WERI-Rb-1 (cell line): ENCODE measurements at places on chromosomes 3 and 15.
A peak's percentile ranks its signal among the peaks of the same experiment; 100 is the strongest.

GRCh38 chr15:57761562-57761961, 55.0 kb downstream of the POLR2M start:
- no peak for DNase-seq

GRCh38 chr3:123158899-123159390, 42.8 kb upstream of the SEC22A start:
- no peak for DNase-seq

DNA sequence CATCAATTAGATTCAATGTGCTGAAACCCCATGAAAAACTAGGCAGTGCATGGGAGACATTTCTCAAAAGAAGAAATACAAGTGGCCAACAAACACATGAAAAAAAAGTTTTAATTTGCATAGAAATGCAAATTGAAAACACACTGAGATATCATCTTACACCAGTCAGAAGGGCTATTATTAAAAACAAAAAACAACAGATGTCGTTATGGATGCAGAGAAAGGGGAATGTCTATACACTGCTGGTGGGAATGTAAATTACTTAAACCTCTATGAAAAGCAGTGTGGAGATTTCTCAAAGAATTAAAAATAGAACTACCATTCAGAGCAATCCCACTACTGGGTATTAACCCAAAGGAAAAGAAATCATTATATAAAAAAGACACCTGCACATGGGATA, 98.7 kb downstream of the CCNL1 start:
- no peak for DNase-seq

DNA sequence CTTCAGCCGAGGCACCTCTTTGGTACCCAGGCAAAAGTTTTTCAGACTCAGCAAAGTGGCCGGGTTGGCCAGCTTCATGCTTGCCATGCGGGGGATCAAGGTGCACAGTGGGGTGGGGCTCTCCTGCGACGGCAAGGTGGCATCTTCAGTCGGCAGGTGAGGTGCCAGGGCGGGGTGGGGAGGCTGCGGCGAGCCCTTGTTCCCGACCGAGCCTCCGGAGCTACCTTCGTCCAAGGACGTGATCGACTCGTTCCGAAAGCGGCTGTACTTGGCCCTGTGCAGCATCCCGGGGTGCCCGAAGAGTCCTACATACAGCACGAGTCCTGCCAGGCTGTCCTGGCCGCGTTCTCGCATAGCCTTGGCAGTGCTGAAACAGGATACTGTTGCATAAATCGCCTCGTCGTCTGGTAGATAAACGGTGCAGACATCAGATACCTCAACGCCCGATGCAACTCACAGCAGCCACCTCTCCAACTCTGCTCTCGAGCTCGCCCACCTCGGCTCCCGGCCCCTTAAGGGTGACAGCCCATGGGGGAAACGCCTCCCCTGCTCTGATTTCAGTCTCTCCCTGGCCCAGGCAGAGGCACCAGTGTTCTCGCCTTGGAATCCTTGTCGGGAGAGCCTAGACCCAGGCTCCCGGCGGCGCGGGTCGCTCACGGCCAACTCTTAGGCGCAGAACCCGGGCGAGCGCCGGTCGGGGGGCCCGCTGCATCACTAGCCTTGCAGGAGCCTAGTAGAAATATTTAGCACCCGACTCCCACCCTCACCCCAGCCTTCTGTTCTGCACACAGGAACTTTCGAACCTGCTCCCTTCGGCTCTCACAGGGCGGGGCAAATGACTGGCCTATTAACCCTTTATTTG, 826 bp downstream of the SHC4 start:
- DNase-seq = no peak

DNA sequence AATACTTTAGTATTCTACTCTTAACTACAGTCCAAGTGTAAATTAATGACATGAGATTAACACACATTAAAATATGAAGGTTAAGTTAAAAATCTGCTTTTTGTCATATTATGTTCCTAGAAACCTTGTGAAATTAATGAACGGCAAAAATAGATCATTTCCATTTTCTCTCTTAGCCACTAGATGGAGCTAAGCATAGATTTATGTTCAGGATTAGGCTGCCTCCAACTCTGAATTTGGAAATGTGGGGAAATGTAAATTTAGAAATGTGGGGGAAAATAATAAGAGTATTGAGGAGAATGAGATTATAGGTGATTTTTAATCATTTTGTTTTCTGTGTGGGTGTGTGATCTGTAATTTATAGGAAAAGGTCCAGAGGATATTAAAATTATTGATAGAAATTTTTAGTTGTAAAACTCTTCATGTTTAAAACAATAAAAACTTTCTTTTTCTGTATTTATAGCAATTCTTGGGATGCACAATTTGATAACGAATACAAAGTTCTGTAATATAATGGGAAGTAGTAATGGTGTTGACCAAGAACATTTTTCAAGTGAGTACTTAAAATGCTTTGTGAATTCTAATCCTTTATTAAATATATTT, 59.2 kb downstream of the TMOD3 start:
- DNase-seq = no peak

DNA sequence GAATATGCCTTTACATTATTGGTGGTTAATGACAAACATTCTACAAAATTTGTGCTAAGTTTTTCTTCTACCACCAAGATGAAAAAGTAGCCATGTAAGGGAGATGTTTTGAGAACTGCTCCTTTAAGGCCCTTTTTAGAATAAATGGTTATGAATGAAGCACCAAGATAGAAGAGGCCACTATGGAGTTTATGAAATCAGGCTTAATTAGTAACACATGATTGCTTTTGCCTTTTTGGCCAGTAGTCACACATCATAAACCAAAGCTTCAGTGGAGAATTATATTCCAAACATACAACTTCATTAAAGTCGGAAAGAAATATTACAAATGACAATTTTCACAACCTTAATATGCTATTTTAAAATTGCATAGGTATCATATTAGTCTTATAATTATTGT, 331.7 kb downstream of the RBMS3 start:
- DNase-seq = no peak

DNA sequence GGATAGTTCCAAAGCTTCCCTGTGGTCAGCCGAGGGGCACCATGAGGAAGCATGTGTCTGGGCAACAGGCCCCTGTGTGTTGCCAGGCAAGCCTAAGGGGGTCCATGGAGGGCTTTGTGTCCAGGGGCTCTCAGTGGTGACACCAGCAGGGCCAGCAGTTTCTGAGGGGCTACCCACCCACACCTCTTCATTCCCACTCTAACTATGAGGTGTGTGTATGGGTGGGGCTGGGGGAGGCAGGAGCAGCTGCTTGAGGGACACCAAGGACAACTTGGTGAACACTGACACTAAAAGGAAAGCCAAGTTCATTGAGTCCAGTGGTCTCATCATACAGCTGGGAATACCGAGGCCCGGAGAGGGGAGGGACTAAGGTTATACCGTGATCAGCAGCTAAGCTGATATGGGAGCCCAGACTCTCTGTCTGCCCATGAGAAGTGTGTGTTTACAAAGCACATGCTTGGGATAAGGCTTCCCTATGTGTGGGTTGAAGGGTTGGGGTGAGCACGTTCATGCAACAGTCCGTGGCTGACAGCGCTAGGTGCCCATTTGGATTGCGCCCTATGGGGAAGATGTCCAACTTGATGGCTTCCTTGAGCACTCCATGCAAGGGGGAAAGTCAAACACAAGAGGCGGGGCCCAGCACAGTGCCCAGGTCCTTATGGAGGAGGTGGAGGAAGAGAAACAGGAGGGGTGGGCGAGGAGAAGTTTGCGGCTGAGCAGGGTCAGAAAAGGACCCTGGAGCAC, 34.8 kb upstream of the CHRNB4 start:
- no peak for DNase-seq

DNA sequence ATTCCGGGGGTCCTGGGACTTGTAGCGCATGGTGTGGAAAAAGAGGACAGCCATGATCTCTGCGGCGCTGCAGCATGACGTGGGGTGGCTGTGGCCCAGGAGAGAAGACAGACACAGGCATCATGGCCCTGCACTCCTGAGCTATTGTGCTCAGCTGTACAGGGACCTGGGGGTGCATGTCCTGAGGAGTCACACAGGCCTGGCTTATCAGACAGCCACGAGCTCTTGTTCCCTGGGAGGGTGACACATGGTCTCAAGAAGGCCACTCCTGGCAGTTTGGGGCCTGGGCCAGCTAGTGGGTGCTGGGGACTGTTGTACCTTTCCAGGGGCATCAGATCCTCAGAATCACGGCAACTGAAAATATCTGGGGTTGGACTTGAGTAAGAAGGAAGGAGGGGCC, 13.7 kb downstream of the TKT start:
- DNase-seq = no peak

GRCh38 chr3:47028146-47028545, 48.7 kb downstream of the NBEAL2 start:
- no peak for DNase-seq

GRCh38 chr15:65395567-65396202, 17.9 kb upstream of the IGDCC3 start:
- DNase-seq = no peak

- DNase-seq = no peak
Observed at GRCh38 chr3:3744826-3745225, 54.4 kb upstream of the LRRN1 start.

- no peak for DNase-seq
Observed at GRCh38 chr3:186772281-186772694, 11.1 kb upstream of the EIF4A2 start.

GRCh38 chr3:156142702-156143101, 22.3 kb downstream of the KCNAB1 start:
- no peak for DNase-seq

DNA sequence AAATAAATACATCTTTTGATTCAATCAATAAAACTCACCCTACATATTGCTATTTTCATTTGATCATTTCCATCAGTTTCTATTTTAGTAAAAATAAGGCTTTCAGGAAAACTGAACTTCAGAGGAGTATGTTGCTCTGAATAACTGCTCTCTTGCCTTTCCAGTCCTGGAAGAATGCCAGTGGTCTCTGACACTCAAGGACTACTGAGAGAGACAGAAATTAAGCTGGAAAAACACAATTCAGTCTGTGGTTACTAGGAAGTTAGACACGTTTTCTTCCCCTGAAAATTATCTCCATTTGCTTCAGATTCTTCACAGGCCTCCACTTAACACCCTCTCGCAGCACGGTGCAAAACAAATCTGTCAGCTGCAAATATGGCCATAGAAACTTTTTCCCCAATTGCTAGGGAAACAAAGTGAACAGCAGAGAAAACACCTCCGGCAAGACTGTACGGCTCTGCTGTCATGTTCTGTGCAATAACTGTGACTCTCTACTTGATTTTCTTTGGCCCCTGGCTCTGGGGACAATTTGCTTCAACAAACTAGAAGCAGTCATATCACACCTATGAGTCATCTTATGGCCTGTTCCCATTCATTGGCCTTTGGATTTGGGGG, 353.0 kb downstream of the MAGI1 start:
- no peak for DNase-seq

DNA sequence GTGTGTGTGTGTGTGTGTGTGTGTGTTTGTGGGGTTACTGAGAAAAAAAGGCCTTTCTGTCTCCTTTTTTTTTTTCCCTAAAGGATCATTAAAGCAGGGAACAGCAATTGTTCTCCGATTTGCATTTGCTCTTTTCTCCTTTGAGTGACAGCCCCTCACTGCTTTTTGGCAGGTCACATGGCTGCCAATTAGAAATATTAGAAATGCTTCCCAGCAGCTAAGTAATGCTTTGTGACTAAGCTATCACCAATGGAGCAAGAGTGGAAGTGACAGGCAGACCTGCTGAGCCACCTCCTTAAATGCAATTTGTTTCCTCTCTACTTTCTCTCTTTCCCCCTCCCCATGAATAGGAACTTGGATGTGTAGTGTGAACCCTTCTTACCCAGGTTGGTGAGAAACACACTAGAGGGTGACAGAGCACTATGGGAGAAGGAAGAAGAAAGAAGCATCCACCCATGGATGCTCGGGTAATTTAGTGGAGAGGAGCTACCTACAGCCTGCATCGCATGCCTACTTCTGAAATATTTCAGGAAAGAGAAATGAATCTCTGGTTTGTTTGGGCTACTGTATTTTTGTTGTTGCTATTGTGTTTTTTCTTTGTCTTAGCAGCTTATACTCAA, 165.2 kb upstream of the PDZRN3 start:
- DNase-seq = no peak

GRCh38 chr3:159818399-159818798, 170.2 kb upstream of the IL12A start:
- DNase-seq = peak; percentile 66

DNA sequence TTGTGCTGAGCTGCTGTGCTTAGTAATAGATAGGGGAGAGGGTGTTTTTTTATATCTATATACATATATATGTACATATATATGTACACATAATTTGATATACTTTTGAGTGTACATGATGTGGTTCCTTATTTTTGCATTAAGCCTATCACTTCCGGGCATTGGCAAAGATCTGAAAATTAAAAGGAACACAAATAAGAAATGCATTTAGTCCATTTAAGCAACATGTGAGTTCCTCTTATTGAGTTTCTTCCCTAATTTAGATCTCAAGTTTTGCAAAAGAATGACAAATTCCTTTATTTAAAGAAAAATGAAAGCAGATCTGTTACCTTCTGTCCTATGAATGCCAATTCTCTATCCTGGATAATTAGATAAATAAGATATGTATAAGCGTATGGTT, 435.1 kb downstream of the LPP start:
- DNase-seq = no peak

DNA sequence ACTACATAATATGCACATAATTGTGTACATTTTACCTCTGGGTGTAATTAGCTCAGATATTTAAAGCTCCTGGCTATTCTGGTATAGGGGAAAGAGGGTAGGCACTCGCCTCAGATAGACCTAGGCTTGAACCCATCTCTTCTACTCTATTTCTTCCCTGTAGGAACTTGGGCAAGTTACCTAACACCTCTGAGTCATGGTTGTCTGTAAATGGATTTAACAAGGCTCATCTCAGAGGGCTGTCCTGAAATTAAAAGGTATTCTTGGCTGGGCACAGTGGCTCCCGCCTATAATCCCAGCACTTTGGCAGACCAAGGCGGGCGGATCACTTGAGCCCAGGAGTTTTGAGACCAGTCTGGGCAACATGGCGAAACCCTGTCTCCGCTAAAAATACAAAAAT, 30.7 kb downstream of the NANOGP8 start:
- no peak for DNase-seq

GRCh38 chr3:100489118-100489517, 3.3 kb upstream of the TMEM45A start:
- no peak for DNase-seq

DNA sequence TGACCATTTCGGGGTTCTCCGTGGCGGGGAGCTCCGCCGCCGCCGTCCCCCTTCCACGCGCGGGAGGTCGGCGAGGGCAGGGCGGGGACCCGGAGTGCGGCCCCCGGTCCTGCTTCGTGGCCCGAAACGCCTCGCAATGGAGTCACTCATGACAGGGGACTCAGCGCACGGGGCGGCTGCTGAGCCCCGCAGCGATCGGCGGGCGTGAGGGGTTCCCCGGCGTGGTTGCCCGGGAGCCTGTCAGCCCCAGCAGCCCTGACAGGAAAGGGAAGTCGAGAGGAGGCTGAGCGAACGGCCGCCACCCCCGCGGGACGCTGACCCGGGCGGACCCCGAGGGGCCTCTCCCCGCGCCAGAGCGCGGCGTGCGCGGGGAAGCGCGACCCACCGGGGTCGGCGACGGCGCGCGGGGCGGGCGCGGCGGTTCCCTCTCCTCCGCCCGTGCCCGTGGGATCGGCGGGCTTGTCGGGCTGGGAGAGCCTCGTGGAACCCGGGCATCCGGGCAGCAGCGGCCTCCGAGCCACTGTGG, 564 bp upstream of the PIGZ start:
- no peak for DNase-seq

- no peak for DNase-seq
Observed at GRCh38 chr15:39021341-39021740, 456.7 kb upstream of the RASGRP1 start.

GRCh38 chr3:194682694-194683310, 2.9 kb upstream of the FAM43A start:
- peak; percentile 59 for DNase-seq

GRCh38 chr3:5116538-5116937, 5.6 kb upstream of the ARL8B start:
- DNase-seq = no peak

GRCh38 chr3:152650177-152650576, 184.8 kb upstream of the P2RY1 start:
- no peak for DNase-seq
